ENCODE measurements at places on chromosomes 6 and 20.

DNA sequence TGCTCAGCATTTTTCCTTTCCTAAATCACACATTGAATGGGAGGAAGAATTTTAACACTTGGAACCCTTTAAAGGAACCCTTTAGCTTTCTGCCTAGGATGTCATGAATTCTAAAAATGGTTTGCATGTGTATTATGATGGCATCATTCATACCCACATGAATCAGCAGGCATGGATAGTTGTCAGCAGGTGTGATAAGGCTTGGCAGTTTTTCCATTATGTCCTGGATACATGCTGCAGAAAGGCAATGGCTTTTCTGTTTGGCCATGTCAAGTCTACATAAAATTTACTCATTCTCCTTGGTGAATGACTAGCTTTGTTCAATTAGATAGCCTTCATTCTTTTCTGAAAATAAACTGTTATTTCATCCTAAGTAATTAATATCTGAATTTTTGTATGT lies 353.7 kb downstream of the GRIK2 start:
- no peak for DNase-seq

- DNase-seq: no peak
These were observed 10.1 kb upstream of the BAG2 start for GRCh38 chr6:57162028-57162427.

GRCh38 chr6:28462401-28462800 lies 19.1 kb upstream of the ZSCAN23 start:
- DNase-seq: no peak

DNA sequence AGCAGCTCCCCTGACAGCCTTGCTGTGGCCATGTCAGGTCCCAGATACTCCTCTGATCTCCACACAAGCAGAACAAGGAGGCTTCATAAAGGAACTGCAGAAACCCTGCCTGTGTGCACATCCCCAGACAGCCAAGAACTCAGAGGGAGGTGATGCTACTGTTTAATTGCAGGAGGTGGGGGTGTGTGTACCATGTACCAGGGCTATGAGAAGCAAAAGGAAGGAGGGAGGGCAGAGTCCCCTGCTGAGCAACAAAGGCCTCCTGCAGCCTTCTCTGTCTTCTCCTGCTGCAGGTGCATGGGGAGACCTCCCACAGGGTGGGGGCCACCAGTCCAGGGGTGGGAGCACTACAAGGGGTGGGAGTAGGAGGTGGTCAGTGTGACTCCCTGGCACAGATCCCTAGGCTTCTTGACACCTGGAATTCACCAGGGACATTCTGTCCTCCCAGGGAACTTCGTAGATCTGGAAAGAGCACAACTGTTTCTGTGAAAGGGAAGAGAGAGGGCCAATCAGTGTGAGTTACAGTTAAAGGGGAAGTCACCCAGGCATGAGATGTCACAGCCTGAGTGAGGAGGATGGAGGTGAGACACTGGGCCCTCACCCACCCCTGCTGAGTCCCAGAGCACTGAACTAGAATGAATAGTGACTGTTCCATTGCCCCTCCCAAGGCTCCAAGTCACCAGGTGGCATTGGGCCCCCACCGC lies 2.8 kb downstream of the CST2 start:
- no peak for DNase-seq

DNA sequence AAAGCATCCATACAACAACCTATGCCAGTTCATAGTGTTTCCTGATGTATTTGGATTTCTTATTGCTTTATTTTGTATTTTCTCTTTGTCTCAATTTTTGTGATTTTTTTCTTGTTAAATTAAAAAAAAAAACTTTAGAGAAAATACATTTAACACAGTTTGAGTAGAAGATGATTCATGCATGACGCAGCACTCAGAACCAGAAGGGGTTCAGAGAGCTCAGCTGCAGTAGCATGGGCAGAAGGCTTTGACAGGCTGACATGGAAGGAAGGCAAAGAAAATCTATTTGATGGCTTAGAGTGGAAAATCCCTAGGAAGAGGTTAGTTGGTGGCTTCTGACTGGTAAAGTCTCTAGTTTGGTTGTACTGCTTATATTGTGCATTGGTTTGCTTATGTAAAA lies 207.2 kb upstream of the STXBP5 start:
- no peak for DNase-seq

- no peak for DNase-seq
These were observed 150.5 kb upstream of the PRSS16 start for GRCh38 chr6:27096834-27097511.

All from SK-N-DZ (cell line).